ENCODE measurements at places on chromosomes 7 and 10.

- no peak for DNase-seq
These were observed 25.8 kb downstream of the AKR1C8 start for GRCh38 chr10:5159126-5159525.

GRCh38 chr10:124566222-124566888 lies 104.7 kb downstream of the LHPP start:
- no peak for DNase-seq

- DNase-seq, result no peak
These were observed 68.9 kb downstream of the ELFN1 start for GRCh38 chr7:1738956-1739355.

DNA sequence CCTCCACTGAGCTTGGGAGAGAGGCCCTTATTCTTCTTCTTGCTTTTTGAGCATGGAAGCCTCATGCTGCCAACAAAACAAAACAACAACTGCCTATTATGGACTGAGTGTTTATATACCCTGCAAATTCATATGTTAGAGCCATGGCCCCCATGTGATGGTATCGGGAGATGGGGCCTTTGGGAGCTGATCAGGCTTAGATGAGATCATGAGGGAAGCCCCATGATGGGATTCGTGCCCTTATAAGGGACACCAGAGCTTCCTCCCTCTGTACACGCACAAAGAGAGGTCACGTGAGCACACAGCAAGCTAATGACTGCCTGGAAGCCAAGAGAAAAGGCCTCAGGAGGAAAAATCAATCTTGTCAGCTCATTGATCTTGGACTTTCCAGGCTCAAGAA lies 235.0 kb downstream of the FANK1 start:
- DNase-seq, result no peak

DNA sequence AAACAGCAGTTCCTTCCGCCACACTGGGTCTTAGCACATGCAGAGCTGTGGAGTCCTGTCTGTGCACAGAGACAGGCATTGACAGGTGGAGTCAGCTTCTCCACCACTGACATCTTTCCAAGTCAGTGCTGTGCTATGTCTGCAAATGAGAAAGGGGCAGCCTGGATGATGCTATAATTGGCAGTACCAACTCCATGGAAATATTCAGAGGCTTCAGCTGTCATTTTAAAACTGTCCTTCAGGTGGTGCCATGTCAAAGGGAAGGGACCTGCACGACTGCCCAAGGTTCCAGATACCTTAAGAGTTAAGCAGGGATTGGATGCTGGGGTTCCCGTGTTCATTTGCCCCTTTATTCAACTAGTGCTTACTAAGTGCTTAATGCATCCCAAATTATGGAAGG lies 258.0 kb upstream of the PRKCQ start:
- no peak for DNase-seq

GRCh38 chr10:93859049-93859655 lies 34.6 kb upstream of the SLC35G1 start:
- DNase-seq, result no peak

All from cerebellar nuclear complex (tissue), 1 donor.